ENCODE measurements at places on chromosomes 7 and 10. TPM values are rescaled to one million over a fixed set of nuclear protein-coding genes. Genes with fewer than 3 reads are reported as not detected.

The SPDYE6 gene
- not detected for total RNA-seq

The PCLO gene
- not detected for total RNA-seq

DNA sequence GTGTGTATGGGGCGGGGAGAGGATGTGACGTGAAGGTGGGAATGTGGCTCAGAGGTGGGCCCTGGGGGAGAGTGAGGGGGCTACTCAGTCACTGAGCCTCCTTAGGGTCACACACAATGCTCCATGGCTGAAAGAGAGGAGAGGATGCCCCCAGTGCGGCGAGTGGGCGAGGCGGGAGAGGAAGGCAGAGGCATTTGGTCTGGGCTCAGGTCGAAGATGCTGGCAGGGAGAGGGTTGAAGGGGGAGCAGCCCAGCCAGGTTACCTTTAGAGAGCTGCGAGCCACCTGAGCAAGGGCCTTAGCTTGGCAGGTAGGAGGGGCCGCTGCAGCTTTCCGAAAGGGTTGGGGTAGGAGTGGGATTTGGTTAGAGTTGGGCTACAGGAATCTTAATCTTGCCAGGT lies 4.7 kb upstream of the LOXL4 start:
- H3K4me1 ChIP-seq, result peaks cover 3% of the 10 kb centered on the region
- no peak overlapping the region for H3K4me3 ChIP-seq
- no peaks in the 10 kb centered on the region for H3K36me3 ChIP-seq
- peaks cover 3% of the 10 kb centered on the region for H3K27me3 ChIP-seq
- no peak overlapping the region for H3K27ac ChIP-seq

The DNA2 gene
- total RNA-seq, result 37.3 TPM

DNA sequence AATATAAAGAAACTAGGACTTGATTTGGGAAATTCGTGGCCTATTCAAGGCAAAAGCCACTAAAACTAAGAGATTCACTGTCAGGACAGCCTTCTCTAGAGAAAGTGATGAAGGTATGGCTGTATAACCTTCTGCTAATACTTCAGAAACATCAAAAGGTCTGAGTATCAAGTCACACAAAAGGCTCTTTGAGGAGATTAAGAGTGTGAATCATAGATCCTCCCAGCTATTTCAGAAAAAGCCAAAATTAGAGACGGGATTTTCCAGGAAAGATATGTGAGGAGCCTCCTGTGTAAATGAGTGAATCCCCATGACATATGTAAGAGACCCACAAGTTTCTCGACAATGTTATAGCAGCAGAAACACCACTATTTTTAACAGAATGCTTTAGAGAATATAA lies 56.2 kb downstream of the UBE3C start:
- H3K36me3 ChIP-seq, result peaks cover 31% of the 10 kb centered on the region
- no peaks in the 10 kb centered on the region for H3K4me1 ChIP-seq
- no peak overlapping the region for H3K27ac ChIP-seq
- no peaks in the 10 kb centered on the region for H3K27me3 ChIP-seq
- H3K4me3 ChIP-seq, result no peak overlapping the region

The EEPD1 gene
- 0.66 TPM for total RNA-seq
